ENCODE measurements at places on chromosomes 2 and 18. TPM values are rescaled to one million over a fixed set of nuclear protein-coding genes. Genes with fewer than 3 reads are reported as not detected.

DNA sequence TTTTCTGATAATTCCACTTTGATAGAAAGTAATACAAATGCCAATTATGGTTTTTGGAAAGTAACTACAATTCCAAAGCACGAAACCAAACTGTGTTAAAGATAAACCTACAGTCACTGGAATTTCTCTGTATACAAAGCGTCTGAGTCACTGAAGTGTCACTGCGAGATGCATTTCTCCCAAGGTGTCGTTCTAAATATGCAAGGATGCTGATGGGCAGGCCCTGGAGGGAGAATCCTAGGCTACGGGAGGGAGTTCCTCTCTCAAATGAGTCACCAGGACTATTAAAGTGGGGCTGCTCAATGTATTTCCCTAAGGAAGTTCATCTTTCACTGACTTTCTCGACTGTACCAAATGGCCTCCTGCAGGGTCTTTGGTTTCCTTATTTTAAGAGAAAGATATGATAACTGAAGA is 163.8 kb upstream of the STK17B start:
- no peaks in the 10 kb centered on the region for H3K4me1 ChIP-seq
- DNase-seq: no peak
- no peak overlapping the region for H3K27ac ChIP-seq
- H3K4me3 ChIP-seq: no peak overlapping the region

DNA sequence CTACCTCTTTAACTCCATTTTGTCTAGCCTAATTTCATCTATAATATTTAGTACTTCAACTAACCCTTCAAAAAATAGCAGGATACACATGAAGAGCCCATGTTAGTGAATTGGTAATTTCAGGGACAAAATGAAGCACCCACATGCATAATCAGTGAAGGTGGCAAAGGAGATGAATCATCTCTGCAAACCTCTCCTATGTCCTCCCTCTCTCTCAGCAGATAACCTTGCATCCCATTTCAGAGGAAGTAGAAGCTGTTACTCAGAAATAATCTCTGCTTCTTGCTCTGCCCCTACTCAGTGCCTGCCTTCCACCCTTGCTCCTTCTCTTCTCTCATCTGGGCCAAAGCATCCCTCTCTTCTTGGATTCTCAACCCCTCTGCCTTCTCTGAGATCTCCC is 60.2 kb upstream of the CAVIN2 start:
- no peaks in the 10 kb centered on the region for H3K27me3 ChIP-seq
- no peak overlapping the region for H3K4me3 ChIP-seq
- DNase-seq: no peak
- H3K4me1 ChIP-seq: peaks cover 6% of the 10 kb centered on the region
- H3K36me3 ChIP-seq: no peaks in the 10 kb centered on the region

DNA sequence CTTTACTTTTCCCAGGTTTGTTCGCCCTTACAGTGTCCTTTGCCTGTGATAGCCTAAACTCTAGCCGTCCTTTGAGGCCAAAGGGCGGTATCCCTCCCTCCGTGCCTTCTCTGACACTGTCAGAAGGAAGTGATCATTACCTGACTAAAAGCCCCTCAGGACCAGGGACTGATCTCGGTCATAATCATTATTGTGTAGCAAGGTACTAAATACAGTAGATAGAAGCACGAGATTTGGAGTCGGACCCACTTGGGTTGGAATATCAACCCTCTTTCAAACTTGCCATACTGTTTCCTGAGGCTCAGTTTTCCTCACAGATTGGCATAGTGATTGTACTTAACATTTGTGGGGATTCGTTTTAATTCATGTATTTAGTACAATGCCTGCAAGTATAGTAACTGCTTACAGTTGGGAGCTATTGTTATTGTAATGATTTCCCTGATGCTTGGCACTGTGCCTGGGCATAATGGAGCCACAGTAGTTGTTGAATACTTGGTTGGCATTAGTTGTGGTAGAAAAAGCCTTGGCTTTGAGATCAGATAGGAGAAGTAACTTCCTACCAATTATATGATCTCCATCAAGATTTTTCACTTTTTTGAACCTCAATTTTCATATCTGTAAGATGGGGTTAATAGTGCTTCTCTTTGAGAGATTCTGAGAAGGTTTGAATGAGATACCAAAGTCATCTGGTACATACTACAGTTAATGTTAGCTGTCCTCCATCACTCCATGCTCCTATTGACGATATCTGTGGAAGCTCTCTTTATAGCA is 836 bp downstream of the STK11IP start:
- peaks cover 8% of the 10 kb centered on the region for H3K4me1 ChIP-seq
- peaks cover 7% of the 10 kb centered on the region for H3K36me3 ChIP-seq
- H3K27me3 ChIP-seq: no peaks in the 10 kb centered on the region

DNA sequence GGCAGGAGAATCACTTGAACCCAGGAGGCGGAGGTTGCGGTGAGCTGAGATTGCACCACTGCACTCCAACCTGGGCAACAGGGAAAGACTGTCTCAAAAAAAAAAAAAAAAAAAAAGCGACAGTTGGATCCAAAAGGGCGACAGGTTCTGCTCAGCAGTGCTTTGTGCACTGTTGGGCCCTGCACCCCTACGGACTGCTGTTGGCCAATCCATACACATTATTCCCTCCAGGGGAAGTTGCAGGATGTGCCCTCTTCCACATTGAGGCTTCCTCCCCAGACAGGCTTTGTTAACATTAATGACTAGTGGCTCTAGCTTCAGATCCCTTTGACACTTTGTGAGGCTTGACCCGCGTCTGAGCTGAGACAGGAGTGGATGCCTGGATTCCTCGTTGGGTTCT is 9.4 kb downstream of the NT5DC4 start:
- H3K4me3 ChIP-seq: no peak overlapping the region
- H3K27me3 ChIP-seq: no peaks in the 10 kb centered on the region
- H3K4me1 ChIP-seq: peaks cover 13% of the 10 kb centered on the region
- DNase-seq: no peak

The DAW1 gene
- 0.18 TPM for polyA plus RNA-seq

The MYCN gene
- polyA plus RNA-seq: not detected

DNA sequence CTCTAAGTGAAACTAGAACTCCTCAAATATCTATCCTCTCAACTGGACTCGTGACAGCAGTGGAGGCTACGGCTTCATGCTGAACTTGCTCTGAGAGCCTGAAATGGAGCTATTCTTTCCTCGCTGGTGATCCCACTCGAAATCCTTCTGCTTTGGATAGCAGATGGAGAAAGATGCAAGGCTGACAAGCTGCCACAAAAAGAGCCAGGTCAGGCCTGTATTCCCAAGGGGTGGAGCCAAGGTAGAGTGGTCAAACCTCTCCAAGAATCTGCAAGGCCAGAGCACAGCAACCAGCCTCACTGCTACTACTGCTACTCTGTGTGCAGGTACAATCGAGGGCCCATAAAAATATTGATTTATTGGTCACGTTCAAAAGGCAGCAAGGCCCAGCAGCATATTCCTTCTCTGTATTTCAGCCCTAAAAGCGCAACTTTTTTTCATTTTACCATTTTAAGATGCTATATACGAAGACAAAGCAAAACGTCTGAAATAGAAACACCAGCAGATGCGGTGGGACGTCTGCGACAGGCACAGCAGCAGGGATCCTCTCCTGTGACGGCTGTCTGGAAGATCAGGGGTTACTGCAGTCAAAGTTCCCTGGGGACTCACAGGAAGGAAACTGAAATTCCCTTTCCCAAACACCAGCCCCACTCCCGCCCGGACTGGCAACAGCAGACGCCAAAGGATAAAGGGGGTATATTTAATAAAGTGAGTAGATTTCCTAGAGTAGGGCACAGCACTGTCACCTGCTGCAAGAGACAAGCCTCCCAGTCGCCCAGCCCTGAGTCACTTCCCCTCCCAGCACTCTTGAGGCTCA is 2.4 kb downstream of the SPRED2 start:
- DNase-seq: no peak
- H3K36me3 ChIP-seq: no peaks in the 10 kb centered on the region
- peak overlapping the region; percentile 78 for H3K27ac ChIP-seq

DNA sequence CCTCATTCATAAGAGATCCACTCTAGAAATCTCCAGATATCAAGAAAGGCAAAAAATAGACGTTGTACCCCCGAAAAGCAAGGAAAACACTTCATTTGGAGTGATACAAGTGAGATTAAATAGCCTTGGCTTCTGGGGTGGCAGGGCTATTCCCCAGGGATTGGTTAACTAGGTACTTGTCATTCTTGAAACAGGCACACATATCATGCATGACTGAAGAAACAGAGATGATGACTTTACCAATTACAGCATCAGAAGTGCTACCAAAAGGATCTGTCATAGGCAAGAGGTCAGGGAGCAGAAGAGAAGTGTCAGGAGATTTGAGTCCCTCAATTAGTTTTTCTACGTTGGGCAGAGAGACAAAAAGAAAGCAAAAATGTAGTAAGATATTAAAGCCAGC is 45.2 kb upstream of the NFU1 start:
- no peak overlapping the region for H3K27ac ChIP-seq
- no peak for DNase-seq
- no peak overlapping the region for H3K4me3 ChIP-seq
- no peaks in the 10 kb centered on the region for H3K4me1 ChIP-seq

The SLC1A4 gene
- polyA plus RNA-seq: 8.2 TPM

DNA sequence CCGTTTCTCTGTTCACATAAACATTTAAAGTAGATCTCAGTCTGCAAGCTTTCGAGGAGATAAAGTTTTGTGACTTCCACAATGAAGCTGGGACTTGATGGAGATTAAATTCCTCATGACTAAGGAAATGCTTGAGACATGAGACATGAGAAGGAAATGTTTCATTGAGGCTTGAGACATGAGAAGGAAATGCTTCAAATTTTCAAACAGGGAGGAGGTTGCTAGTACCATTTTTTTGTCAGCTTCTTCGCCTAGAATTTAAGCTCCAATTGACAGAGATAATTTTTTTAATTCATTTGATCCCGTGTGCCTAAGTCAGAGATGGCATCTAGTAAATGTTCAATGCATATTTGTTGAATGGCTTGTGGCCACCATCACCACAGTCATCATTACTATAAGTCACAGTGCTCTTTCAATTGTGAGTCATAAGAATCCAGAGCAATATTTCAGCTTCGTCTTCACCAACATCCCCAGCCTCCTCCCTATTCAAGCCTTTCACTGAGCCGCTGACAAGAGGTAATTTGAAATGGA is 543 bp upstream of the MARCHF4 start:
- no peaks in the 10 kb centered on the region for H3K27me3 ChIP-seq
- H3K36me3 ChIP-seq: no peaks in the 10 kb centered on the region
- peak overlapping the region; percentile 79 for H3K4me3 ChIP-seq
- peak overlapping the region; percentile 70 for H3K27ac ChIP-seq

DNA sequence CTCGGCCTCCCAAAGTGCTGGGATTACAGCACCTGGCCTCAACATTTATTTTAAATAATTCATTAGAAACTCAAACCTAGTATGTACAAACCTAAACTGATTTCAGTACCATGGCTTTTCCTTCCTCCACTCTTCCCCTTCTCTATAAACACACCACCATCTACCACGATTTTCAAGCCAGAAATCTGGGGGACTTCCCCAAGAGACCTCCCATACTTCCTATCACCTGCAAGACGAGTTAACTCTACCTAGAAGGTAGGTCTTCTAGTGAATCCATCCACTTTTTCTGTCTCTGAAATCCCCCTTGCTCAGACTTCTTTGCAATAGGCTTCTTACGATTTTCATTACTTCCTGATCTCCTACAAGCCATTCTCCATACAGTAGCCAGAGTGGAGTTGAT is 7.7 kb upstream of the FAM117B start:
- peaks cover under 1% of the 10 kb centered on the region for H3K4me1 ChIP-seq
- H3K27me3 ChIP-seq: no peaks in the 10 kb centered on the region
- no peaks in the 10 kb centered on the region for H3K36me3 ChIP-seq

The UGT1A3 gene
- polyA plus RNA-seq: 1.8 TPM

The LIMS3 gene
- 0.05 TPM for polyA plus RNA-seq

The CHRNG gene
- not detected for polyA plus RNA-seq

DNA sequence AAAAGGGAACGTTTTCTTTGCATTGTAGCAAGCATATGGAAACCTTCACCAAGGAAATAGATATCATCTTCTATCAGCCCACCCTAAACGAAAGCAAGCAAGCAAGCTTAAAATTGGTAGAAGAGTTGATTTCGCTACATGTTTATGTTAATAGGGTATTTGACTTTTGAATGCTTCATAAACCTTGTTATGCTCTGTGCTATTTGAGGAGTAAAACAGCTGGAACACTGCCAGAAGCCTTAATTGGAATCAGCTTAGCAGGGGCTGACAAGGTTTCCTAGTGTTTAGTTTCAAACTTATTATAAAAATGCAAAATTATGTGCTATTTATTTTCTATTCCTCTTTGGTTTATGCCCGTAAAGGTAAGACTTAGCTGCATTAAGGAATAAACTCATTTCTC is 70.6 kb upstream of the LINC00305 start:
- no peaks in the 10 kb centered on the region for H3K27me3 ChIP-seq
- H3K36me3 ChIP-seq: no peaks in the 10 kb centered on the region
- no peak overlapping the region for H3K27ac ChIP-seq
- H3K4me1 ChIP-seq: no peaks in the 10 kb centered on the region
- H3K4me3 ChIP-seq: no peak overlapping the region

The AQP12B gene
- polyA plus RNA-seq: not detected

DNA sequence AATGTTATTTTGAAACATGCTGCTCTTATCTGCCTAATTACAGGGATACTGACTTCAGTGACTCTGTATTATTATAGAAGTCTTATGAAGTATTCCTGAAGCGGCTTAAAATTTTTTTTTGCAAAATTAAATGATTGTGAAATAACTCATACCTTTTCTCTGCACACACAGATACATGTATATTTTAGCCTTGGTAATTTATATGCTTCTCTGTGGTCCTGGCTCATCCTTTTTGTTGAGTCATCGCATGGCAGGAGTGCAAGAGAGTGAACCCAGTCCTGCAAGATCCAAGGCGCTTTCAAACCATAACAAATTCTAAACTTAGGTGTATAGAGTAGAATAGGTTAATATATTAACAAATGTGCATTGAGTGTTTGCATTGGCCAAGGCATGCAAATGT is 8.6 kb downstream of the CCNT2 start:
- peak; percentile 25 for DNase-seq
- peaks cover 2% of the 10 kb centered on the region for H3K36me3 ChIP-seq
- peaks cover 12% of the 10 kb centered on the region for H3K4me1 ChIP-seq
- no peak overlapping the region for H3K4me3 ChIP-seq
- H3K27me3 ChIP-seq: no peaks in the 10 kb centered on the region

The TEKT4 gene
- not detected for polyA plus RNA-seq

DNA sequence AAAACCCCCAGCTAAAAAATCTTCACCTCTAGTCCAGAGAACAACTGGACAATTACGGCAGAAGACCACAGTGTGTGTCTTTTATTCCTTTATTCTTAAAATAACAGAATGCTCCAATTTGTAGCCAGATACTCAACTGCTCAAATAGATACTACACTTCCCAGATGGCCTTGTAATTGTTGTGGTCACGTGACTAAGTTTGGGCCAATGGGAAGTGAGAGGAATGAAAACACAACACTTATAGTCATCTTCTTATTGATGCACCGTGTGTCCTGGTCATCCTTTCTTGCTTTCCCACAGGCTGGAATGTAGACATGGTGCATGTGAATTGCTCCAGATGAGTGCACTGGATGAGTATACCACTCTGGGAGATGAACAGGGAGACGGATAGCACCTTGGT is 145.1 kb downstream of the CDC42EP3 start:
- H3K4me1 ChIP-seq: peaks cover 3% of the 10 kb centered on the region
- H3K27ac ChIP-seq: no peak overlapping the region
- H3K4me3 ChIP-seq: no peak overlapping the region
- no peaks in the 10 kb centered on the region for H3K27me3 ChIP-seq
- H3K36me3 ChIP-seq: no peaks in the 10 kb centered on the region

The CXCR1 gene
- 14.5 TPM for polyA plus RNA-seq

The ST8SIA3 gene
- polyA plus RNA-seq: not detected

- H3K27ac ChIP-seq: peak overlapping the region; percentile 81
- H3K27me3 ChIP-seq: no peaks in the 10 kb centered on the region
- no peaks in the 10 kb centered on the region for H3K36me3 ChIP-seq
- no peak for DNase-seq
- no peak overlapping the region for H3K4me3 ChIP-seq
These were observed 124.9 kb downstream of the PLB1 start for GRCh38 chr2:28620801-28621171.

Measured in keratinocyte (primary cell).